ENCODE measurements at places on chromosomes 5 and 9.

DNA sequence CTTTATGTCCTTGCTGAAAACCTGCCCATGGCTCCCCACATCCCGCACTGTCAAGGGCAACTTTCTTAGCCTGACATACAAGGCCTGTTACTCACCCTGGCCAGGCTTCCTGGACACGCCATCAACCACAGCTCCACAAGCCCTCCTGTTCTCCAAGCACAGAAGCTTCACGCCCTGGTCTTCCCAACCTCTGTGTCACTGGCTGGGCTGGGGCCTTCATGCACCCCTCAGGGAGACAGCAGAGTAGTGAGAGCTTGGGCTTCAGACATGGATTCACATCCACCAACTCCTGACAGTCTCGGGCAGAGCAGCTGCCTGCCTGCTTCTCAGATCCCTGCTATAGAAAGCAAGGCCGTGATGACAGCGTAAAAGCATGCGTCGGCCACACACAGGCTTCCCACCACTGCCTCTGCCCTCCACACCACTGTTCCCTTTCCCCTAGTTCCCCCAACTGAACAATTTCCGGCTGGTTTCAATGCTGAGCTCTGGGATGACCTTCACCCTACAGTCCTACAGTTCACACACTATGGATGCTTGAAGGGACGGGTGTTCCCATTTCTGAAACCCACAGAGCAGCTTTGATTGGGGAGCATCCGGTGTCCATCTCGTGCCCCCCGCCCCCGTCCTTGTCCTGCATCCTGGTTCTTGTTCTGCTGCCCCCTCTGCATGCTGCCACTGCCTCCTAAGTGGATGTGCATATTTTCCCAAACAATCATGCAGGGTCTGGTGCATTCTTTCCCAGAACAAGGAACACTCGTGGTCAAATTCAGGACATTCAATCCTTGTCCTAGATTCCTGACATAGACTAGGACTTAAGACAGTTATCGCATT is 33.4 kb upstream of the ADAMTS2 start:
- DNase-seq, result no peak

DNA sequence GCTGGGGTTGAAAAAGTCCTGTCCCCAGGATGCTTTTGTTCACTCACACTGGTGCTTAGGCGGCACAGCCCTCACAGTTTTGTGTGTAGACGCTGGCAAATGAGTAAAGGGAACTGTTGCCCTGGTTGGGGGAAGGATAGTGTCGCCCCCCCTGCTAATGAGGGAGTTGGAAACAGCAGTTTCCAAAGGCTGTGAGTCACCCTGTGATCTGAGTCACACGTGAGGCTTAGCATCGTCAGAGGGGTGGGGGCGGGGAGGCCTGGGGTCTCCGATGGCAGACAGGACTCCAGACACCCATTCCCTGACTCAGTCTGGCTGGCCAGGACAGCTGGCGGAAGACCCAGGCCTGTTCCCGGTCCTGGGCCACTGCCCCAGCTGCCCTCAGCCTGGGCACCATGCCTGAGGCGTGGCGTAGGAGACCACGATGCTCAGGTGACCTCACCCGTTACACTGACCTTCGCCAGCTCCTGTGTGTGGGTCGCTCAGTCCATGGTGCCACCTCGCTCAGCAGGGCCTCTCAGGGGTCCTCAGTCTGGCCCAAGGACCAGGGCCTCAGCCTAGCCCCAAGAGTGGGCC is 2.9 kb downstream of the DNAJB5 start:
- DNase-seq, result peak; percentile 66

DNA sequence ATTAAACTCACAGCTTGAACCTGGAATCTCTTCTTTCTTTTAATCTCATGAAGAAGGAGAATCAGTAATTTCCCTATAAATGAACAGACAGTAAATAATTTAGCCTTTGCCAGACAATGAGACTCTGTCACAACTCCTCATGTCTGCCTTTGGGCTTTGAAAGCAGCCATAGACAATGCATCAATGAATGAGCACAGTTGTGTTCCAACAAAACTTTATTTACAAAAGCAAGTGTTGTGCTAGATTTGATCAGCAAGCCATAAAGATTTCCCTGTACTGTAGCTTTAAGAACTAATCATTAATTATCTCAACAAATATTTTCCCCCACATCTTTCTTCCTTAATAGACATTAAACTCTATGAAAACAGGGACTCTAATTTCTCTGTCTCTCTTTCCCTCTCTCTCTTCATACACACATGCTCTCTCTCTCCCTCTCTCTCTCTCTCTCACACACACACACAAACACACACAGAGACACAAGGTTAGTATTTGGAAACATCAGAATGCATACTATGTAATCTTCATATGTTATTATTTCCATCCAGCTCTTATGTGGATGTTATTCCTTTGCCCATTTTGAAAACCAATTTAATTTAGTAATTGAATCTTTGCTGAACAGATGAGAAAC is 1209.8 kb upstream of the CDH6 start:
- no peak for DNase-seq

- no peak for DNase-seq
These were observed 1403.4 kb upstream of the C9orf72 start for GRCh38 chr9:28976684-28977083.

GRCh38 chr9:118640836-118641560 is 728.2 kb downstream of the BRINP1 start:
- DNase-seq, result no peak

DNA sequence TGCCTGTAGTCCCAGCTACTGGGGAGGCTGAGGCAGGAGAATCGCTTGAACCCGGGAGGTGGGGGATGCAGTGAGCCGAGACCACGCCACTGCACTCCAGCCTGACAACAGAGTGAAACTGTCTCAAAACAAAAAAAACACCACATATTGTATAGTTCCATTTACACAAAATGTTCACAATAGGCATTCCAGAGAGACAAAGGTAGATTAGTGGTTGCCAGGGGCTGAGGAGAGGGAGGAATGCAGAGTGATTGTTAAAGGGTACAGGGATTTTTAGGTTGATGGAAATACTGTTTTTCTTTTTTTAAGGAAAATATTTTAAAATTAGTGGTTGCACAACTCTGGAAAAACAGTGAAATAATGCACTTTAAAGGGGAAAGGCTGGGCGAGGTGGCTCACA is 19.6 kb downstream of the ETF1 start:
- DNase-seq, result no peak

- DNase-seq, result no peak
These were observed 41.7 kb upstream of the AKNA start for GRCh38 chr9:114429488-114429887.

GRCh38 chr9:110900917-110901316 is 137.4 kb downstream of the LPAR1 start:
- DNase-seq, result no peak

DNA sequence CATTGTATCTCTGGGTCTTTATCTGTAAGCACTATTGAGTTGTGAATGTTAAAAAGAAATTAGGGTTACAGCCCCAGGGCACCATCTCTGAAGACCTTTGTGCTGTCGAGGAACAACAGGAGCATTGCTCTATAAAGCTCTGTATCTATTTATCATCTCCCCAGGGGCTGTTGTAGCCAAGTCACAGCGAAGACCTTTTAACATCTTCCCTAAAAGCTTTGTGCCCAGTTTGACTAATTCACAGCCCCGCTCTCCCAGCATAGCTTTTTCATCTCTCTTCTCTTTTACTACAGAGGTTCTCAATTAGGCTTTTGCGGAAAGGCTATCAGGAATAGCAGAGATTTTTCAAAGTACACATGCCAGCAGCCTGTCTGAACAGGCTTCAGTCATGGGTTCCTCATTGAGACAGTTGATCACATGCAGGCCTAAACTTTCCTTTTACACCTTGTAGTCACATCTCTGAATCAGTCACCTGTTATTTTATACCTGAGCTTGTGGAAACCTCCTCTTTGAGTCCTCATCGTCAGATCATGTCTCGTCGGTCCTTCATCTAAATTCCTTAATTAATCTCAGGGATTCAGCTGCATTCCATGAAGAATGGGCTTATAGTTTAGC is 140.5 kb downstream of the NPR3 start:
- no peak for DNase-seq

DNA sequence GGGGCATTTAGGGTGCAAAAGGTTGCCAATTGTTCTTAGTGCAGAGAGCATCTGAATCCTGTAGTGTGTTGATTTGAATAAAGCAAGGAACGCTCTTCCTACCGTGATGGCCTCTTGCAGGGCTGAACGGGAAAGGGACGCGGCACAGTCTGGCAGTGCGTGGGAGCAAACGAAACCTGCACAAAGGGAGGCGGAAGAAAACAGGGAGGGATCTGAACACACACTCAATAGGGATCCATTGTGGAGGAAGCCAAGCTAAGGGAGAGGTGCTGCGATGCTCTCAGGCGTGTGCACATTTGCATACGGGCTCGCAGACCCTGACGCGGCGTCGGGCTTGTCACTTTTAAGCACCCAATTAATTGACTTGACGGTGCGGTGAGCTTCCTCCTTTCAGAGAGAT is 414.0 kb upstream of the IRX1 start:
- no peak for DNase-seq

DNA sequence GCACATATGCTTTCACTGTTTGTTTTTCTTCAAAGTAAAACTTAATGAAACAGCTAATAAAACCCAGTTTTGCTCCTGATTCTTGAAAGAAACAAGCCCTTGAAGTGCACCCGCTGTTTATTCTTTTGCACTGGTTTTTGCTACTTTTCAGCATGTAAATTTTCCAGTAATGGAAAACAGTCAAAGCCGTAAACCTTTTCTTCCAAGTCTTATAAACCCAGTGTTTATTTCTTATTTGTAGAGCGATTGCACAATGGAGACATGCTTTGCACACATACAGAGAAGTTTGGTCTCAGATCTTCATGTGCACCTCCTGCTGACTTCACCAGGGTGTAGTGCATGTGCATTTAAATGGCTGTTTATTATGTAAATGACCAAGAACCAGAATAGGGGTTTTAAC is 51.8 kb downstream of the ATG10 start:
- no peak for DNase-seq

DNA sequence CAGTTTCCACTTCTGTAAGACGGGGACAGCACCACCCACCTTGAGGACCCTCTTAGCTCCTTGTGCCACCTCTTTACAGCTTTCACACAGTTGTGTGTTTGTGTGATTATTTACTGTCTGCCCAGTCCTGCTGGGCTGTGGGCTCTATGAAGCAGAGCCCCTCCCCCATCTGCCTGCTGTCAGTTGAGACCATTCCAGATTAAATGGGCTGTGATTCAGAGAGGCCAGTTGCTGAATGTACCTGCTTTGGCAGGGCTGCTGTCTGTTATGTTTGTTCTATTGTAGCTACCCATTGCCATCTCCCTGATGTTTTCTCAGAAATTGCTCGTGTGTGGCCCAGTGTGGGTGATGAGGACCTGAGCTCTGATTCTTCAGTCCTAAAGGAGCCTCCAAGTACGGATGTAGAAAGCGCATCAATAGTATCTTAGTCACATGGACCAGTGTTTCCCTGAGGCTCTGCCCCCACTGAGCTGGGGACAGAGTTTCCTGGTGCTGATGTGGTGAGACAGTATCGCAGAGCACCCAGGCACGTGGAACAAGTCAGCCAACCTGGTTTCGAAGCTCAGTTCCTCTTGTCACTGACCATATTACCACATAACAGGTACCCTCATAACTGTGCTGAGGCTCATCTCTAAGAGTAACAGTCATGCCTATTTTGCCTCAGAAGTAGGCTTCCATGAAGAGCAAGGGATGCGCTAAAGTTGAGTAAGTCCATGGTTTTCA is 3.7 kb downstream of the ANGPTL2 start:
- DNase-seq, result no peak

GRCh38 chr9:119963798-119964372 is 594.6 kb upstream of the BRINP1 start:
- DNase-seq, result no peak

DNA sequence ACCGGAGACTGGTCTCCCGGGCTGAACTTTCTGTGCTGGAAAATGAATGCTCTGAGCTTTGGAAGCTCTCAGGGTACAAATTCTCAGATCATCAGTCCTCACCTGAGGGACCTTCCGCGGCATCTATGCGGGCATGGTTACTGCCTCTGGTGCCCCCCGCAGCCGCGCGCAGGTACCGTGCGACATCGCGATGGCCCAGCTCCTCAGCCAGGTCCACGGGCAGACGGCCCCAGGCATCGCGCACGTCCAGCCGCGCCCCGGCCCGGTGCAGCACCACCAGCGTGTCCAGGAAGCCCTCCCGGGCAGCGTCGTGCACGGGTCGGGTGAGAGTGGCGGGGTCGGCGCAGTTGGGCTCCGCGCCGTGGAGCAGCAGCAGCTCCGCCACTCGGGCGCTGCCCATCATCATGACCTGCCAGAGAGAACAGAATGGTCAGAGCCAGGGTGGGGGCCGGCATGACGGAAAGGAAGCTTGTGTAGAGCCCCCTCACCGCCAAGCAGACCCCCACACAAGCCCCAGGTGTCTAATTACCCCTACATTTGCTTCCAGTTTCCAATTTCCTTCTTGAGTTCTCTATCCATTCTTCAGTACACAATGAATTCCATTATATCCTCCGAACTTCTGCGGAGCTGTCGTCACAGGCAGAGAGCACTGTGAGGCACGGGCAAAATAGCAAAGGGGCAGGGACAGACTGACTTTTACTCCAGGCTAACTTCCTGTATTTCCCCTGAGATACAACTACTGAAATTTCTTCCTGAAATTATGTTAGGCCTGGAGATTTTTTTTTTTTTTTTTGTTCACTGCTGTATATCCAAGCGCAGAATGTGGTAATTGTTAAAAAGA is 23.2 kb downstream of the CDKN2A start:
- no peak for DNase-seq

DNA sequence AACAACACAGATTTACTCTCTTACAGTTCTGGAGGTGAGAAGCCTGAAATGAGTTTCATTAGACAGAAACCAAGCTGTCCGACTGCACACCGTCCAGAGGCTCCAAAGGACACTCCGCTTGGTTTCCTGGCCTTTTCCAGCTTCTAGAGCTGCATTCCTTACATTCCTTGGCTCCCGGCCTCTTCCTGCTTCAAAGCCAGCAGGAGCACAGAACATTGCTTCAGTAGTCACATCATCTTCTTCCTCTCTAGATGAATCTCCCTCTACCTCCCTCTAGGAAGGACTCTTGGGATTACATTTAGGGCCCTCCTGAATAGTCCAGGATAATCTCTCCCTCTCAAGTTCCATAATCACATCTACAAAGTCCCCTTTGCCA is 213.3 kb downstream of the CDK5RAP2 start:
- DNase-seq, result no peak

DNA sequence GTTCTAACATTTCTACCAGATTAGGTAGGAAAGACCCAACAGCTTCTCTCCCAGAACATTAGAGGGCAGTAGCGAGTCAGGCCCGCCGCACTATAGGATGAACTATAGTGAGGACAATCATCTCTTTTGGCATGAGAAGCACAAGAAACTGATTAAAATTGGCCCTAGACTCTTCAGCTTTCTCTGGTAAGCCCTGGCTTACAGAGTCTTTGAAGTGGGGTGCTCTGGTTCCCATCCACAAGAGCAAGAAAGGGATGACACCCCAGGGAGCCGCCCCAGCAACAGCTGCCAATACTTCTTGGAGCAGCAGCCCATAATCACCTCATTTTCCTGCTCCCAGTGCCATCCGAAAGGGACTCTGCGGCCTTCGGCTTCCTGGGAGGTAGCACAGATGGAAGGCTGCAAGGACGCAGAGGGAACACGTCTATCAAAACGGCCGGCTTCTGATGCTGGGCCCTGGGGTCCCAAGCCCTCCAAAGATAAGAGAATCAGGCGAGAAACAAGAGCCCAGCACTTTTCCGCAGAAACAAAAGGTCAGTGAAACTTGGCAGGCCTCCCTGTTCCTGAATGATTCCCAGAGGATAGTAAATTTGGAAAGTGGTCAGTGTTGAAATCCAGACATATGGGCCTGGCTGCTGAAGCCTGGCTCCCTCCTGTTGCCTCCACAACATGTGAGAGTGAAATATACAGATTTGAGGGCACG is 69.3 kb downstream of the HSD17B3 start:
- DNase-seq, result peak; percentile 33
